ENCODE measurements at places on chromosomes 6 and 20.
A peak's percentile ranks its signal among the peaks of the same experiment; 100 is the strongest.

GRCh38 chr6:108145639-108146038, 20.2 kb upstream of the NR2E1 start:
- no peak for DNase-seq

GRCh38 chr6:13327691-13328075, 654 bp downstream of the TBC1D7 start:
- no peak for DNase-seq

DNA sequence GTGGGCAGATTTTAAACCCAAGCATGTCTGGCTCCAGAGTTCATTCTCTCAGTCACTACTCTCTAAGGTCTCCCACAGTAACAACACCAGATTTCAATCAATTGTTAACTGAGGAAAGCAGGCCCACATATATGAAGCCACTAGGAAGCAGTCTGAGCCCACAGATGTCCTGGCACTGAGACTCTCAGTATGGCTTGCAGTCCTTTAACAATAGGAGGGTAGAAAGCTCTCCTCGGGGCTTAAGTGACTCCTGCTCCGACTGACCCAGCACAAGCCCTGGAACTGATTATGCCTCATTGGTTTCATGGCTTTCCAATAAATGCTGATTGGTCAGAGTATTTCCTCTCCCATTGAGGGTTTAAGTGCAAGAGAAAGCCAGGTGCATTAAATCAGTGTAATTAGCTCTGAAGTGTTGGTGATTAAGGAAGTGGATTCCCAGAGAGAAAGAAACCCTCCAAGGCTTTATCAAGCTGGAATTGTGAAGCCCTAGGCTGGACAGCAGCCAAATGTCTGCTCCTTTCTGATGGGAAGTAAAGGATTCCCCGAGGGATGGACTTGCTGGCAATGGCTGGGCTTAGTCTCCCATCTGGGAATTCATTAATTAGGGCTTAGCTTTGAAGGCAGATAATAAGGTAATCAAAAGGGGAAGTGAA, 76.6 kb upstream of the PROKR2 start:
- peak; percentile 9 for DNase-seq

- no peak for DNase-seq
Measured at GRCh38 chr20:52610749-52611148, 361.4 kb upstream of the TSHZ2 start.

GRCh38 chr20:7985916-7986315, 33.6 kb downstream of the TMX4 start:
- no peak for DNase-seq

DNA sequence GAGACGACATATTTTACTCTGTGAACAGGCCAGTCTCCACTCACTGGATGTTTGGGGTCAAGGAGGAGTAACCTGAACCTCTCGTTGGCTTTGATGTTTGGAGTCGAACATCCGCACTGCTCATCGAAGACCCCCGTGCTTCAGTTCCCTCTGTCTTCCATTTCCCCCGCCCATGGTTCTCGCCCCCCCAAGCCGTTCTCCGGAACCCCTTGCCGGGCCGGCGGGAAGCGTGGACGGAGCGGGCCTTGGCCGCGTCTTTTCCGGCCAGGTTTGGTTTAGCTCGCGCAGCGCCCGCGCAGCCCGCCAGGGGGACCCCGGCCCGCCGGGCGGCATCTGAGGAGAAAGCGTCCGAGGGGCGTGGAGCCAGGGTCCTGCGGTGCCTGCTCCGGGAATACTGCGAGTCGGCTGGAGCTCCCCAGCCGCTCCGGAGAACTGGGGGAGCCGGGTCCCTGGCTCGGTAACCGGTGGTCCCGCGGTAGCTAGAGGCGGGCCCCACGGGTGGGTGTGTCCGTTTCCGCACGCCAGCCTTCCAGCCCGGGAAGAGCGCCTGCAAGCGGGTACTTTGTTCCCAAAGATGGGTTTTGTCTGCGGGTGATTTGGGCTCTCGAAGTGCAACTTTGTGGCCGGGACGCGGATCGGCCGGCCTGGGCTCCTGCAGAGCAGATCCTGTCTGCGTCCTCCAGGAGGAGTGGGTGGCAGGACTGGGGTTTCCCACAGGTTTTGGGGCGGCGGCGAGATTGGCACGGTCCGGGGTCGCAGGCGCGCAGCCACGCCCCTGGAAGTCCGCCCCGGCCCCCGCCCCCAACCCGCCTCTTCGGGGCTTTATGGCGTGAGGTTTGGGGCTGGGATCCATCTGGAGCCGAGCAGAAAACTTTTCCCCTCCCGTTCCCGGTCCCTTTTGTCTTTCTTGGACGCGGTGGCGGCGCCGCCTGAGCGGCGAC, at the start of gene TMEM200A:
TMEM200A (plus strand) TSS at position 852 of the 941 bp plus-strand sequence. CDS start 74,406 bp downstream, outside the sequence.
- no peak for DNase-seq

DNA sequence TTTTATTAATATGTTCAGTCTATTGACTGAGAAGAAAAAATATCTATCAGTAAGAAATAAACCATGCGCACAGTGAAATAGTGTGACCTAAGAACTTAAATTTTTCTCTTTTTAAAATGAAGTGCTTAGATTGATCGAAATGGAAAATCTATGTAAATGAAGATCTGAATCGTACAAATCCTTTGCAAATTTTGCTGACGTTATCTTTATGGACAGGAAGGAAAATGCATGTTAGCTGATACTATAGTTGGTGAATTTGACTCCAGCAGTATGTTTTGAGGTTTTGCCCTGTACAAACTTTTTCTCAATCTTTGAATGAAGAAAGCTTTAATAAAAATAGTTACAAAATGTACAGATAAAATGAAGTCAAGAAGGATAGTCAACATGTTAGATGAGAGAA, 82.9 kb downstream of the NRN1 start:
- no peak for DNase-seq

GRCh38 chr6:42604150-42604549, 40.3 kb downstream of the UBR2 start:
- no peak for DNase-seq

DNA sequence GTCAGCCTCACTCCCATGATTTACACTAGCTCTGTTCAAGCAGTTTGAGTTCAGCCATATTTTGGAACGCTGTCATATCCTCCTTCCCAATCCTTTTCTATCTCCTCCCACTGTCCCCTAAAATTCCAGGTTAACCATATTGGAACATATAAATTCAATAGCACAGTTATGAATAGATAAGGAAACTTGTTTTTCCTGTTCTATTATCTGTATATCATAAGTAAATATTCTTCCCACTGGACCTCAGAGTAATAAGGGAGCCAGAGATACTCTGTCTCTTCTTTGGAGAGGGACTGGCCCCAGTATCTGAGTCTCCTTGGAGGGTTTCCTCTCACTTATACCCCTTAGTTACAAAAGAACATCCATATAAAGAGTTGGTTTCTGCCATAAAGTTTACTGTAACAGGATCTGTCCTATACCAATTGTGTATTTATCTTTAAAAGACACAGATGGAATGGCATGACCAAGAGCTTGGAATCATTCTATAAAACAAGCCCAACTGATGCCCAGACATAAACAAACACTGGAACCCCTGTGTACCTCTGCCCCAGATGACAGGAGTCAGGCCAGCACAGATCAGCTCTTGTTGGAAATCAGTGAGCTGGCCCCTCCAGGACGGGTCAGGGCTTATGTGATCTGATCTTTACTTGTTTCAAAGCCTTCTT, 67.1 kb downstream of the EPB41L2 start:
- DNase-seq = no peak

GRCh38 chr6:81896525-81897503, 144.3 kb upstream of the TENT5A start:
- no peak for DNase-seq

GRCh38 chr6:111552241-111552744, 53.4 kb downstream of the TRAF3IP2 start:
- peak; percentile 69 for DNase-seq

DNA sequence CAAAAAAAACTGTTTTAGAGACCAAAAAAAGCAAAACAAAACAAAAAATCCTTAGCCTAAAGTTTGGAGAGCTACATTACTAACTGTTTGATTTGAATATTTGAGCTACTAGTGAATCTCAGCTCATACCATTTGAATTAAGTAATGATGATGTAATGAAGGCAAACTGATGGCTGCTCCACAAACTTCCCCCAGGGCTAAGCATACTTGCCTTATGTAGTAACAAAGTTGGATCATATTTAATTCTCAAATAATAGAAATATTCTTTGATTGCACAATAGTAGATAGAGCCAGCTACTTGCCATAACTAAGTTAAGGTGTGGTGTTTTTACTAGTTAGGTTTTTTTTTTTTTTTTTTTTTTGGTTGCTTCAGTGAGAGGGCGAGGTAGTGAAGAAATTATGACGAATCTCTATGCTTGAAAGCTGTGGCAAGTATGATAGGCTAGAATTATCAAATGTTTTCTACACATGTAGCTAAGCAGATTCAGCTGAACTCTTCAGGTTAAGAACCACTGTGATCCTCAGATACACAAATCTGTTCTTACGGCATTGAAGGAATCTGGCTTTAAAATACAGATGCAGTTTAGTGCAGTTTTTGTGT, 2.9 kb downstream of the RAB32 start:
- DNase-seq = no peak

DNA sequence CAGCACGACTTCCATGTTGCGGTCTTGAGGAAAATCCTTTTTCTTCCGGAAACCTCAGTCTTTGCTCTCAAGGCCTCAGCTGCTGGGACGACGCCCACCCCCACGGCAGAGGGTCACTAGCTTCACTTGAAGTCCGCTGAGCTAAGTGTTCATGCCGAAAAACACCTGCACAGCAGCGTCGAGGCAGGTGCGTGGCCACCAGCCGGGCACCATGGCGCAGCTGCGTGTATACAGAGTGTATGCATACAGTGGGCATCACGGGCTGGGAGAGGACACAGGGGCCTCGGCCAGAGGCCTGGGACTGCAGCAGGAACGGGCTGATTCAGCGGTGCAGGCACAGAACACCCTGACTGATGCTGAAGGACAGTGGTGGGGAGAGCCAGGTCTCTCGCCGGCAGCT, 20.1 kb downstream of the KCNQ2 start:
- DNase-seq = no peak

- DNase-seq = no peak
Measured at GRCh38 chr6:33869826-33870423, 66.1 kb upstream of the MLN start.

DNA sequence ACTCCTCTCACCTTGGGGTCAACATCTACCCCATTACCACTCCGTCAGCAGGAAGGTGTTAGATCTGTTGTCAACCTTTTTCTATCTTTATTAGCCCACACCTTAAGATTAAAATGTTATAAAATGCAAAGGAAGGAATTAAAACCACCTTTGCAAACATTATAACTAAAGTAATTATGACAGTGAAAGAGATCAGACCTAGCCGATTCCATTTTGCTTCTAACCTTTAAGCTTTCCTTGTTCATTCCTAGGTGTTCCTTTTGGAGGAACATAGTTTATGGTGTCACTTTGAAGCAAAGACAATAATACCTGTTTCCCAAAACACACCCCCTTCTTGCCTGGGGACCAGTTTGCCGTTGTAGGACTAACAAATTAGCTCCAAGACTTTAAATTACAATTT, 1223.0 kb upstream of the ADGRB3 start:
- DNase-seq = no peak

GRCh38 chr6:117530467-117531242, 48.2 kb downstream of the DCBLD1 start:
- DNase-seq = no peak

- no peak for DNase-seq
Measured at GRCh38 chr6:74925683-74926082, 280.2 kb downstream of the COL12A1 start.

GRCh38 chr6:129041563-129041962, 158.6 kb downstream of the LAMA2 start:
- no peak for DNase-seq

- no peak for DNase-seq
Measured at GRCh38 chr6:14985366-14985765, 260.5 kb upstream of the JARID2 start.

DNA sequence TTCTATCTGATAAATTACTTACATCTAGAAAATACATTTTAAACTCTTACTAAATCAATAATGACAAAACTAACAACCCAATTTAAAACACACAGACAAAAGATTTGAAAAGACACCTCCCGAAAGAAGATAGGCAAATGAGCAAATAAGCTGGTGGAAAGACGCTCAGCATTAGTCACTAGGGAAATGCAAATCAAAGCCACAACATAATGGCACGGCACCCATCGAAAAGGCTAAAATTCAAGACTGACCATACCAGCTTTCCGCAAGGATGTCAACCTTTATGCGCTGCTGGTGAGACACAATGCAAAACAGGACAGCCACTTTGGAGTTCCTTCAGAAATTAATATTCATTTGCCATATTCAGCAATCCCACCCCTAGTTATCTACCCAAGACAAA, 25.9 kb downstream of the TAF4 start:
- DNase-seq = no peak

GRCh38 chr6:12472601-12473038, 182.5 kb downstream of the EDN1 start:
- DNase-seq = no peak

DNA sequence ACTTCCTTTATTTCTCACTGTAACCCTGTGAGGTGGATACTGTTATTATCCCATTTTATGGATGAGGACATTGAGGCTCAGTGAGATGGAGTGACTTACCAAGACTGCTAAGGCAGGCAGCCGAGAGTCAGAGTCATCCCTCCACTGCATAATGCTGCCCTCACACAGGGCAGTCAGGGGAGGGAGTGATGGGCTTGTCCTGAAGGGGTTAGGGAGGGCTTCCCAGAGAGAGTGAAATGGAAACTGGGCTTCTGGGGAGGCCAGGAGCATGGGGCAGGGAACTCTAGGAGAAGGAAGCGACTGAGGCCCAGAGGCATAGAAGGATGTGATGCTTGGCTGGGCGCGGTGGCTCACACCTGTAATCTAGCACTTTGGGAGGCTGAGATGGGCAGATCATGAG, 31.1 kb downstream of the TM9SF4 start:
- no peak for DNase-seq

DNA sequence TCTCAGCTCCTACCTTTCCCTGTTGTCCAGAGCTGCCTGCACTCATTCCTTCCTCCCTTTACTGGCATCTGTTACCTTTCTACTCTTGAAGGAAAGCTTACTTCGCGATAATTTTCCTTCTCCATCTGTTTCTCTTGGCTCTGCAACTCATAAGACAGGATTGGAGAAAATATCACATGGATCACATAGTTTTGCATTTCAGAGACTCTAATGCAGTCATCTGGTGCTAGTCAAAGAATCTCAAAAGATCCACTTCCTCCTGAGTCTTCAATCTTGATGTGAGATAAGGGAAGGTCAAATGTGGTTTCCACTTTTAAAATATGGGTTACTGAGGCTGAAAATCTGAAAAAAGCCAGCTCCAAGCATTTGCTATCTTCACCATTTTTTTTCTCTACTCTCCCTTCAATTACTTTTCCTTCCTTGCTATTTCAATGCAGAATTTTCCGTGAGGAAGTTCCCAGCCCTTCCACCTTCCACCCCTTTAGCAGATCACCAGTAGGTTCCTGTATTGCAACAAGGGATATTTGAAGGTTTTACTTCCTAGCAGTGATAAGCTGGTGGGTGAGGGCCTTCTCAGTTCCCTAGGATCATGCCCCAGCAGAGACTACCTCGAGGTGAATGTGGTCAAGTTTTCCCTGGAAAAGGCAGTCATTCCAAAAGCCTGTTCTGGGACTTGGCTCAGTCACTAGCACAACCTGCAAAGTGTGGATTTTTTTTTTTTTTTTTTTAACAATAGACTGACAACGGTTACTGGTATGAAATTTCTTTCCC, 62.8 kb upstream of the LRRC1 start:
- no peak for DNase-seq

- DNase-seq = no peak
Measured at GRCh38 chr20:21101932-21102575, 4.1 kb downstream of the LINC00237 start.

GRCh38 chr6:79465381-79465780, 71.8 kb downstream of the LCA5 start:
- no peak for DNase-seq

GRCh38 chr20:57654998-57655808, 35.0 kb upstream of the ZBP1 start:
- no peak for DNase-seq

Measured in NCI-H1436 treated with DMSO at 0.1 percent for 48 hours (cell line).